ENCODE measurements at places on chromosomes 4 and X.

GRCh38 chr4:111957997-111958396, 187.3 kb upstream of the FAM241A start:
- no peak for DNase-seq

GRCh38 chr4:45078201-45078600, 351.8 kb upstream of the GNPDA2 start:
- no peak for DNase-seq

- no peak for DNase-seq
These were observed 32.5 kb downstream of the LANCL3 start for GRCh38 chrX:37603938-37604409.

- DNase-seq = peak; percentile 5
These were observed 15.4 kb upstream of the FAM9C start for GRCh38 chrX:13059637-13060499.

- no peak for DNase-seq
These were observed 76.9 kb upstream of the GPM6B start for GRCh38 chrX:13893826-13894225.

- no peak for DNase-seq
These were observed 23.8 kb upstream of the CXorf38 start for GRCh38 chrX:40671126-40671525.

- DNase-seq = no peak
These were observed 69.7 kb downstream of the PPP3CA start for GRCh38 chr4:101277671-101278070.

DNA sequence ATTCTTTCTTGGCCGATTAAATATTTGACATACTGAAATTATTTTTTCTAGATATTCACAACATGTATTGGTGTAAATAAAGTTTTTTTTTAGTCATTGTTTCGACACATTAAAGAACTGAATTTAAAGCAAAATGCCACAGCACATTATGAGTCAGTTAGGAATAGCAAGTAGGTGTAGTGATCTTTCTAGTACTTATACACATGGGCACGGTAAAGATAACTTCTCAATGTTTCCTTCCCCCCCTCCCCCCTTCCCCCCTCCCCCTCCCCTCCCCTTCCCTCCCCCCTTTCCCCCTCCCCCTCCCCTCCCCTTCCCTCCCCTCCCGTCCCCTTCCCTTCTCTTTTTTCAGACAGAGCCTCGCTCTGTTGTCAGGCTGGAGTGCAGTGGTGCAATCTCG, 1269.9 kb downstream of the ADGRL3 start:
- DNase-seq = no peak

- peak; percentile 47 for DNase-seq
These were observed 86.1 kb downstream of the CPE start for GRCh38 chr4:165464813-165465381.

DNA sequence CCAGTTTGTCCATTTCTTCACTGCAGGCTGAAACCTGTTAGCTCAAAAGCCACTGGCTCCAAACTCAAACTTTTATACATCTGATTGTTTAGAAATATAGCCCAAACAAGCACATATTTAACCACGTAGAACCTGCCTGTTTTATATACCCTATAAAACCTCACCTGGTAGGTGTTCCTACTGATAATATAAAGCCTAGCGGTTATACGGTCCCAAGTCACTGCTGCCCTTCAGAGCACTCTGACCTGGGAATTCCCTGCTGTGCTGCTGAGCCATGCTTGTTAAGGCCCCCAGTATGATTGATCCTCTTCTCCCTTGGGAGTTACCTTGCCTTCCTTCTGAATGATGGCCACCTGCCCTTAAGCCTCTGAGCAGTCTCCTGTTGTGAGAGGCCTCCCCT, 432.8 kb upstream of the LCORL start:
- DNase-seq = peak; percentile 30

DNA sequence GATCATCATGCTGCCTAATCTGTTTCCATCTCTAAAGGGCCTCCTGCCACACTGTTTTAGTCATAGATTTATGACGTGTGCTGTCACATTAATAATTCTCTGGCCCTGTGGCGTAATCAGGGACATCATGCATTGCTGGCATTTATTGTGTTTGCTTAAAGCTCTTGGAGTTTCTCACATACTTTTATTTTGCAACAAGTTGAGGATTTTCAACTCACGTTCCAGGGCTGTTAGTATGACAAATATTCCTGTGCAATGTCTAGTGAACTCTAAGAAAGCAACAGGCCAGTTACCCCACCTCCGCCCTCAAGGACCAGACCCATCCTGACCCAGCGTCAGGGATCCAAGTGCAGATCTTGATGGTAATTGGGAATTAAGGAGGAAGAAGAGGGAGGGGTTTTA, 7.8 kb upstream of the PIGA start:
- DNase-seq = no peak

DNA sequence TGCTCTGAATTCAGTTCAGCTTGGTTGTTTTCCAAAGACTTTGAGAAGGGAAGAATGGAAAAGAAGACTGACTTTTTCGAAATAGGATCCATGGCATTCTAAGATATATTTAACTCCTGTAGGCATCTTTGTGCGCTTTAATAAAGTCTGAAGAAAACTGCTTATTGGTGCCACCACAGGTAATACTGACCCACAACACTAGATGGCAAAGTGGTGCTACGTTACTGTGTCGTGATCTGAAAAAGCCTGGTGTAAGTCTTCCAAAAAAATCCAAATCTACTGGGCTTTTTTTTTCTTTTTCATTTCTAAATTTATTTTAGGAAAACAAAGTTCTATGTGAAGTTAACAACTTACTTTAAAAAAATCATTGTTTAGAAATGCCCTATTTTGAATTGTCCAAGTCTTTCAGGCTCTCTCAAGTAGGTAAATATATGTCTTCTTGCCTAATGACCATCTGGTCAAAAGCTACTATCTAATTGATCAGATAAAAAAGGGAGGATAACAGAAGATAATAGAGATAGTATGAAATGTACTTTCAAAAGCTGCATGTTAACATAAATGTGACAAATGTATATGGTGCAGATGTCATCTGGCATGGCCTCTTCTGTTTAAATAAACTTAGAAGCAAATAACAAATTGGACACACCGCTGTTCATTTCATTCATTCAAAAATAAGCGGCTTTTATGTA, 47.0 kb upstream of the MID1IP1 start:
- peak; percentile 68 for DNase-seq

- DNase-seq = peak; percentile 82
These were observed 394.0 kb upstream of the IGFBP7 start for GRCh38 chr4:57504139-57504538.

GRCh38 chr4:55125763-55126541, 557 bp upstream of the KDR start:
- DNase-seq = no peak

- no peak for DNase-seq
These were observed 89.3 kb downstream of the SMARCA1 start for GRCh38 chrX:129433945-129434344.

DNA sequence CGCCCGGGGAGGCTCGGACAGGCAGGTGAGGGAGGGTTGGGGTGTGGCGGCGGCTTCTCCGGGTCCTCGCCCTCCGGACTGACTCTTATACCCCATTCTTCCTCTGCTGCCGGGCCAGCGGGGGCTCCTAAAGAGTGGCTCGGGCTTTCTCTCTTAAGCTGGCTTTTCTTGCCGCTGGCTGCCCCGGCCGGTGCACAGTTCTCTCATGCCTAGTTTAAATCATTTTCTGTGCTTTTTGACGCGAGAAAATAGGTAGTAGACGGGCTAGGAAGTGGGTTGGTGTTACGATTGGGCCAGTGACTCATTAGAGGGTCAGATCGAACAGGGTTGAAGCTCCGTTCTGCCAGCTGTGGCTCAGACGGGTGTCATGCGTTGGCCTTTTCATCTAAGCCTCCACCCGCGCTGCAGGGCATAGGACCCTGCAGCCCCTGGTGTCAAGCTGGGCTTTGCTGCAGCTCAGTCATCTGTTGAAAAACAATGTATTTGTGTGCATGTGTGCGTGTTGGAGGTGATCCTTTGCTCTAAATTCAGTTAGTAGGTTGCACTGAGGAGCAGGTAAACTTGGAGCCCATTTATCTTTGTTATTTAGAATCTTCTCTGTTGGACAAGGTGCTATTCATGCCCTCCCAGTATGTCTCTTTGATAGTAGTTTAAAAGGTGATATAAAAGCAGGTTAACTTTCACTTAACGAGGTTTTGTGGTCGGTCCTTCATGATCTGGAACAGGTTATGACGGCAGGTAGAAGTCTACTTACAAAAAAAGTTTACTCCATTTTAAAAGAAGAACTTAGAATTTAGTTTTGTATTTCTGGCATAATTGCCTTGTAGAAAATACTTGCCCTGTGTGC, 802 bp downstream of the BMP2K start:
- peak; percentile 72 for DNase-seq

- DNase-seq = no peak
These were observed 9.1 kb downstream of the QDPR start for GRCh38 chr4:17502756-17503155.

DNA sequence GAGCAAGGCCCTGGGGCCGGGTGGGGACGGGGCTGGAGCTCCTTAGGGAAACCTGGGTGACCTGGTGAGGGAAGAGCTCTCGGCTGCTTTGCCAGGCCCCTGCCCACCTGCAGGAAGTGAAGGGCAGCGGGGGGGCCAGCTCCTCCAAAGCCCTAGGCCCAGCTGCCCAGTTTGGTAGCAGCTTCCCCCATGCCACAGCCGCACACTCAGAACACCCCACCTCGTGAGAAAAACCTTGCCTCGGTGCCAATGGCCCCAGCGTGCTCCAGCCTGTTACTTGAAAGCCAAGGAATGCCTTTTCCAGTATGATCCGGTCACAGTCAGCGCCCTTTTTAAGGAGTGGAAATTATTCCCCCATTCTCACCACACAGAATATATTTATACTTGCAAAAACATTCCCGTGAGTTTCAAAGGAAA, 38.3 kb downstream of the ACOX3 start:
- DNase-seq = no peak

DNA sequence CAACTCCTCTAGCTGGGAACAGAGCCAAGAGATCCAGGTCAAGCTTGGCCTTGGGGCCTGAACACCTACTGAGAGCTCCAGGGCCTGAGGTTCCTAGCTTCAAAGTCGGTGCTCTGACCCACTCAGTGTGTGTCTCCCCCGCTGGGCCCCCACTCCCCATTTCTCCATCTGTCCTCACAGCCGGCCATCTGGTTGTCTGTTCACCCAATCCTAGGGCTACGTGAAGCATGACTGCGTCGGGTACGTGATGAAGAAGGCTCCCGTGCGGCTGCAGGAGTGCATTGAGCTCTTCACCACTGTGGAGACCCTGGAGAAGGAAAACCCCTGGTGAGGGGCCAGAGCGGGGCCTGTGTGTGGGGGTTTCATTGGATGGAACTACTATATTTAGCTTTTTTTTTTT, 12.3 kb downstream of the USP11 start:
- no peak for DNase-seq

DNA sequence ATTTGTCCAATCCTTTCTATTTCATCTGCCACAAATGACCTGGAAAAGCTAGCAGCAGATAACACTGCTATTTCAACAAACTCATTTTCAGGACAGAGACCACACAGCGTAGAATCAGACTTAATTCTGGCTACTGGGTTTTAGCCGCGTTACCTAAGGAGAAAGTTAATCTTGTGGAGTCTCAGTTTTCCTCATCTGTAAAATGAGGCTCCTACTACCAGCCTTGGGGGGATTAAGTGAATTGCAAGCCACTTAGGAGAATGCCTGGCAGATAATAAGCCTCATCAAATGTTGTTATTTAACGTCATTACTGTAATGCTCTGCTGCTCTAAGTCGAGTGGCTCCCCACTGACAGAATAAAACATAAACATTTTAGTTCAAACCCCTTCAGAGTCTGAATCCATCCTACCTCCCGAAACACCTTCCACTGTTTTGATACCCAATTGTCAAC, 1.4 kb downstream of the CCNI start:
- DNase-seq = peak; percentile 33

GRCh38 chr4:169267070-169267469, 3.7 kb downstream of the SH3RF1 start:
- no peak for DNase-seq

DNA sequence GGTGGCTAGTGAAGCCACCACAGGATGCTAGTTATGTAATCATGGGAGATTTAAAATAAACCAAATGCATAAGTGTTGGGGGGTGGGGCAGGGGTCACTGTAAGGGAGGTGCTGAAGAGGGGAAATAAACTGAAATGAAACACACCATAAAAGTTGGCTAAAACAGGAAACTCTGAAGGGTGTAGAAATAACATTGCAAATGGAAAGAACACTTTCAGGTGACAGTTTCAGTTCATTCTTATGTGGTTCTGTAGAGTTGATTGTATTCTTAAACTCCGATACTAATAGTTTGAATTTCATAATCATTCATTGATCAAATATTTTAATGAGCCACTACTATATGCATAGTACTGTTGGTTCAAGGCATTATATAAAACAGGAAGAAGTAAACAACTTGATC, 80.1 kb downstream of the HDAC8 start:
- DNase-seq = no peak

- DNase-seq = no peak
These were observed 19.3 kb downstream of the SEL1L3 start for GRCh38 chr4:25843340-25844097.

GRCh38 chr4:81049330-81049729, 18.8 kb downstream of the BMP3 start:
- DNase-seq = no peak

DNA sequence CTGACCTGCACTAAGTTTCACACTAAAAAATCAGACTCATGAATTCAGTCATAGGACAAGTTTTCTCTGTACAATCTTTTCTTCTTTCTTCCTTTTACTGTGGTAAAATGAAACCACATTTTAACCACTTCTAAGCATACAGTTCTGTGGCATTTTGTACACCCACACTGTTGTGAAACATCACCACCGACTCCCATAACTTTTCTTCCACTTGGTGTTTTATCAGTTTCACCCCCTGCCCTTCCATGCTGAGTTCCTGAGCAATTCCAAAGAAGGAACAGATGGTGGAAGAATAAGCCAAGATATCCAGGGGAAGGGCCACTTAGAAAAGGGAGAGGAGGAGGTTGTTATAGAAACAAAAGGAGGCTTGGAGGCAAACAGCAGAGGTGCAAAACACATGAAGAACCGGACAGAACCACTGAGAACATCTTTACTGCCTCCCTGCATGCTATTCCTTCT, 22.6 kb downstream of the SLC25A4 start:
- DNase-seq = peak; percentile 12

- no peak for DNase-seq
These were observed 224.6 kb downstream of the ANAPC10 start for GRCh38 chr4:144873226-144873990.

- DNase-seq = no peak
These were observed 13.3 kb downstream of the SPCS3 start for GRCh38 chr4:176333076-176333475.

GRCh38 chrX:151151665-151152267, 24.6 kb upstream of the GPR50 start:
- peak; percentile 50 for DNase-seq

DNA sequence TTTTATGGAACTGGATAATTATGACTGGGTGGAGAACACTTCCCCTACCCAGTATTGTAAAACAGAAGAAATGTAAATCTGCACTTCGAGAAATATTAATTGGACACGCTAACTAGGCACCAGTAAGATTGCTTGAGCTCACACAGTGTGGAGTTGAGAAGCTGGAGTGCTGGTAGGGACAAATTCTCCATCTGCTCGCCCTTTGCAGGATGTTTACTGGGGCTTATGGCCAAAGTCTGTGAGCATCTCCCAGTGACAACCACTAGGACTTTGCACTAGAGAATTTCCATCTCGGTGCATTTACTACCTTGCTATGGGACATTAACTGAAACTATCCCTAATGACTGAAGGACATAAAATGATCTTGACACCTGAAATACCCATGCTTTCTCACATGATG, 33.7 kb upstream of the GPR34 start:
- DNase-seq = peak; percentile 0

All from NCI-H69 (cell line).